Stimulated activated CD4-positive, alpha-beta T cell treated with anti-CD3 and anti-CD28 coated beads, Interleukin-1b, Interleukin-23, amount 100 ng/mL, for 24 hours (primary cell): ENCODE measurements at places on chromosomes 6 and 20.
A peak's percentile ranks its signal among the peaks of the same experiment; 100 is the strongest.

DNA sequence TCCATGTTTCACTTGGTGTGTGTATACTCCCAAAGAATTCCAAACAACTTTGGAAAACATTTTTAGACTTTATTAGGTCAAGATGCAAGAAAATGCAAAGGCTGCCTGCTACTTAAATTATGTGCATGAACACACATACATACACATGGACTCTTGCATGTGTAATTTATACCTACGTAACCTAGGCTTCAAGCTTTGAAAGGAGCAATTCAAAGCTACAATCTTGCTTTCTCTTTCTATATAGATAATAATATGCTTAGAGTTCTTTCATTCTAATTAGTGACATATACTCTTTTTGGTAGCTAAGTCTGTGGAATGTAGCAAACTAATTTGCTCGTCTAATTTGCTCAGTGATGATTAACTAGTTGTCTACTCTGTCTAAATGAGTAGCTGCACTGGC lies 146.5 kb downstream of the EPHA7 start:
- no peak for DNase-seq

DNA sequence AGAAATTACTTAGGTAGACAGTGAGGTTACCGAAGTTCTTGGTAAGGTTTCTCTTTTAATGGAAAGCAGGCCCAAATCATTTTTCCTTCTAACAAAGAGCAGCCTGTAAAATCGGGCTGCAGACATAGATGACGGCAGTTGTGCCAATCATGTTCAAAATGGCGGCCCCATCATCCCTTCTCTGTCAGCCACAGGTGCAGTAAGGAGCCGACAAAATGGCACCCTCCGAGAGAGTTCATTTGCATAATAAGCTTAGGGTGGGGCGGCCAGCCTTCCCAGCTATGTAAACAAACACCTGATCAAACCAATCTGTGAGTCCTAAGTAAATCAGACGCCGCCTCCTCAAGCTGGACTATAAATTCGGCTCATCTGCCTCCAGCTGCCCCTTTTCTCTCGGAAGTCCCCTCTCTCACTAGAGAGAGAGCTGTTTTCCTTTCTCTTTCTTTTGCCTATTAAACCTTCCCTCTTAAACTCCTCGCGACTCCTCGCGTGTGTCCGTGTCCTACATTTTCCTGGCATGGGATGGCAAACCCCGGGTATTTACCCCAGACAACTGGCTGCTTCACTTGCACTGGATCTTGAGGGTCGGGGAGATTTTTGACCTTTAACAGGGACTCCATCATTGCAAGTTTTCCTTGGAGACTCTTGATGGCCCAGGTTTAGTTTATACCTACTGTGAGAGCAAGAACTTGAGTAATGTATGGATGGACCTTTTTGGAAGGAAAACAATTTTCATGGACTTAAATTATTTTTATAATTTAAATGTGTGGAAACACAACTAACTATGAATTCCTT lies 8.9 kb upstream of the DDR1 start:
- no peak for DNase-seq

DNA sequence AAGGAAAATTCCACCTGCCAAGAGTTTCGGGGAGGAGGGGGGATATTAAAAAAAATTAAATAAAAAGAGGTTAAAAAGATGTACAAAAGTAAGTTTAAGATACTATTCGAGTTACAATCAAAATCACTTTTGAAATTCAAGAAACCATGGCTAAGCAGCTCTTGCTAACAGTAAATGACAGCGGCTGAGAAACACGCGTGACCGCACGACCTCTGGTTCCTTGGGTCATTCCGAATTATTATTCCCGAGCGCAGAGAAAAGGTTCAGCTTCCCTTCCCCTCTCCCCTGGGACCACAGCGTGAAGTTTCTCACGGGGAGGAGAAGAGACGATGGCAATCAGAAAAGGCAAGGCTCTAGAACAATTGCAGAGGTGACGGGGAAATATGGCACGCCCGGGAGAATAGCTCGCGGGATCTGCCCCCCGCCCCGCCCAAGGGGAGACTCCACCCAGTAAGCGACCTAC lies 496 bp downstream of the TMEM242 start:
- peak; percentile 46 for DNase-seq

DNA sequence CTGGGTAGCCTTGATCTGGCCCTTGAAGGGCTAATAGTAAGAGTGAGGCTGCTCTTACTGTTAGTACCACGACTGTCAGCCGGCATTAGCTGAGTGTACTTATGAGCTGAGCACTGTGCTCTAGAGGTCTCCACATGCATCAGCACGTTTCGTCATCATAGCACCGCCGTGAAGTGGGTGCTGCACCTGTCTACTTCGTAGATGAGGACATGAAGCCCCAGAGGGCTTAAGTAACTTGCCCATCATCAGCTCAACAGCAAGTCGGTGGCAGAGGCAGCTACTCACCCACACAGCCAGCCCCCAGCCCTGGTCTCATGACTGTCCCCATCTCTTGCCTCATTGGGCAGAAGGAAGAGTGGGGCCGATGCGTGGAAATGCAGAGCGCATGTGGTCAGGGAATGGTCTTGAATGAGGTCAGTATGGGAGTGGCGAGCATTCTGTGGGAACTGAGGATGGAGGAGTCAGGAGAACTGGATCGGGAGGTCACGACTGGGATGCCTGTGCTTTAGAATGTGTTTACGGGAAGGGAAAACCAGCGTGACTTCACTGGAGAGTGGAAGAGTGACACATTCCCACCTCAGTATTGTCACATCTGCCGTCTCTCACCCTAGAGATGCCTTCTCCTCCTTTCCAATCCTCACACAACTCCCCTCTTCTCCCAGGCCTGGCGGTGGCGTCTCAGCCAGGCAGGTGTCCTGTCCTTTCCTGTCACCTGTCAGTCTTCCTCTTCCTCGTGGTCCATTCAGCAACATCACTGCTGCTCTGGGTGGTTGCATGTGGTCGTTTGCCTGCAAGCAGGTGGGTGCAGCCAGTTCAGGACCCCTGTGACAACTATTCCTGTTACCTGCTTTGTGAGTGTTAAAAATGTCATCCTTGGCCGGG lies 6.0 kb downstream of the SYTL3 start:
- DNase-seq, result no peak

GRCh38 chr6:46190889-46191288 lies 20.1 kb upstream of the ENPP5 start:
- no peak for DNase-seq

GRCh38 chr6:20835315-20836010 lies 301.2 kb downstream of the CDKAL1 start:
- no peak for DNase-seq

- DNase-seq, result no peak
These were observed 22.2 kb downstream of the NHLRC1 start for GRCh38 chr6:18100296-18100695.

DNA sequence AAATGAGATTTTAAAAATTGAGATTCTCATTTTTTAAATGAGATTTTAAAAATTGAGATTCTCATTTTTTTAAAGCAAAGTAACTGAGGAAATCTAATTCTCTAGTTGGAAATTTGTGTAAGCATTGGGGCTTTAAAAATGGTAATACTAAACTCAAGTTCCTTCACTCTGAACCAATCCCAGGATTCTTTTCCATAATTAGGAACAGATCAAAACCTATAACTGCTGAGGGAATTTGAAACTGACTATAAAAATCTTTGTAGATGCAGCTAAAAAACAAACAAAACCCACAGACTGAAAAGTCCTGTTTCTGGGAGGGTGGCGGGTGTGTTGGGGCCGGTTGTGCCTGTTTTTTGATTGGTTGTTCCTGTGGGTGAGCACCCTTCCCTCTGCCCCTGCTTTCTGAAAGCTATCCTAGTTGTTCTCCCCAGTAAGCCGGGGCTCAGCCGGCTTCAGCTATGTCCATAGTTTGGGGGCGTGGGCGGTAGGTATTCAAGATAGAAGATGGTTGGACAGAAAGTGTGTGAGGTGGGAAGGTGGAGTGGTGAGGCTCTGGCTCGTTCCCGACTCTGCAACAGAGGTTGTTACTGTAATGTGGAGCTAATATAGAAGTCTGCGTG lies 49.3 kb downstream of the GFRA4 start:
- DNase-seq, result no peak

DNA sequence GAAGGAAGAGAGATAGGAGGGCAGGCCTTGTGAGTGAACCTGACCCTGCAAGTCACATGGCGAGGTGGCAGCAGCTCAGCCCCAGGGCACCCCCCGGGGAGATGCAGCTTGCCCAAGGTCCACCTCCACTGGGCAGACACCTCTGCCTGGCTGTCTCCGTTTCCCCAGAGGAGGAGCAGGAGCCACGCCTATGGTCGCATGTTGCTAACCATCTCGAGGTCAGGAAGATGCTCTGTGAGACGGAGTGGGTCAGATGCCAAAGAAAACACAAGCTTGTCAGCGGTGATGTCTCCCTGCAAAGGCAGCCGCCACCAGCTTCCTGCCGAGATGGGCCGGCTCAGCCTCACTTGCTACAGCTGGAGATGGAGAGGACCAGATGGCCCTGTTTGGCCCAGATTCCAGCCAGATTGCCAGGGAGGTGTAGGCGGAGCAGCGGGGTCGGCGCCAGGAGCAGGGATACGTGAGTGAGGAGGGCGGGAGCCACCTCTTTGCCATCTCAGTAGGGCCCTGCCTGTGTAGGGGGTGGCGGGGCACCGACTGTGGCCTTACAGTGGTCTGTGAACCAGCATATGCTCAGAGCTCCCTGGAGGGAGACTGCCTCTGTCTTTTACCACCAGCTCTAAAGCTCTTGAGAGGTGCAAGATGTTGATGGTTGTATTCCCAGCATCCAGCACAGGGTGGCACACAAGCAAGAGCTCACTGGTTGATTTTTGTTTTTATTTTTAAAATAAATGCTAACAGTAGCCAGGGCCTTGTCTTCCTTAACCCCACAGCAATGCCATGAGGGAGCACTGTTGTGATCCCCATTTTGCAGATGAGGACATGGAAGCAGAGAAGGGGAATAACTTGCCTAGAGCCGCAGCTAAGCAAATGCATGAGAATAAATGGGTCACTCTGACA lies 42.9 kb upstream of the FAM83D start:
- no peak for DNase-seq

GRCh38 chr20:6764619-6765018 lies 2.9 kb upstream of the BMP2 start:
- DNase-seq, result no peak

- DNase-seq, result no peak
These were observed 89.3 kb upstream of the AHI1 start for GRCh38 chr6:135586844-135587243.

- no peak for DNase-seq
These were observed 236.5 kb upstream of the FOXQ1 start for GRCh38 chr6:1075444-1075843.

DNA sequence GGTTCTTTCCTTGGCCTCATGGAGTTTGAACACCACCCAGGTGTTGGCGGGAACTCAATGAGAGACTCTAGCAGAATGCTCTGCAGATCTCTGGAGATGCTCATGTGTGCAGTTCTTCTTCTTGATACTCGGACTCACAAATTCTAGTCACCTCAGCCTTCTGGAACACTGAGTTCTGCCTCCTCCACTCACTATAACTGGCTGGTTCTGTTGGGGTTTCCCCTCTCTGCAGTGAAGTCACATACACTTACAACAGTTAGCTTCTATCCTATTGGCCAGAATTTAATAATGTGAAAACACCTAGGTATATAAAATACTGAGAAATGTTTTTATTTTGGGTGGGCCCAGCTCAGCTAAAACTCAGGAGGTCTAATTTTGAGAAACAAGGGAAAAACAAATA lies 109.6 kb upstream of the HIVEP1 start:
- no peak for DNase-seq

GRCh38 chr6:51118792-51119191 lies 300.1 kb downstream of the TFAP2B start:
- DNase-seq, result no peak

DNA sequence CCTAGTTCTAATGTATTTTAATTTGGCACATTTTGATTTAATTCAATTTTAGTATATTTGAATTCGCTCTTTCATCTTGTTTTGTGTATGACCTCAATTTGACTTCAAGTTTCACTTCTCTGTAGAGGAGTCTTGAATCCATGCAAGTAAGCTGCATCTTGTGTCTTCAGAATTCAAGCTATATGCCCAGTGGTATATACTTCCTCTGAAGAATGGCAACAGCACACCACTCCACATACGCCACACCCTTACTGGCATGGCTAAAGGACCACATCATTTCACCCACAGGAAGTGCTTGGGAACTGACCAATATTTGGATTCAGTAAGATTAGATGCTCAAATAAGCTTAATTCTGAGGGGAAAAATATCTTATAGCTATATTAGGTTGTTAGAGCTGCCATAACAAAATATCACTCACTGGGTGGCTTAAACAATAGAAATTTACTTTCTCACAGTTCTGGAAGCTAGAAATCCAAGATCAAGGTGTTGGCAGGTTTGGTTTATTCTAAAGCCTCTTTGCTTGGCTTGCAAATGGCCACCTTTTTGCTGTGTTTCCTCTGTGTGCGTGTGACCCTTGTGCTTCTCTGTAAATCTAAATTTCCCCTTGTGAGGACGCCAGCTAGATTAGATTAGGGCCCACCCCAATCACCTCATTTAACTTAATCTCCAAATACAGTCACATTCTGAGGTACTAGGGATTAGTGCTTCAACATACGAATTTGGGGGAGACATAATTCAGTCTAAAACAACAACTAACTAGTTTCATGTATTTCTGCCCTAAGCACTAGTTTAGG lies 2.8 kb upstream of the ASF1A start:
- no peak for DNase-seq

- DNase-seq, result no peak
These were observed 741.9 kb downstream of the RFPL4B start for GRCh38 chr6:113089056-113089455.

- DNase-seq, result no peak
These were observed 374.9 kb upstream of the IRAK1BP1 start for GRCh38 chr6:78492351-78493017.

GRCh38 chr6:159996626-159997497 lies 28.0 kb downstream of the IGF2R start:
- no peak for DNase-seq

- no peak for DNase-seq
These were observed 506.7 kb upstream of the MARCKS start for GRCh38 chr6:113350461-113350860.

DNA sequence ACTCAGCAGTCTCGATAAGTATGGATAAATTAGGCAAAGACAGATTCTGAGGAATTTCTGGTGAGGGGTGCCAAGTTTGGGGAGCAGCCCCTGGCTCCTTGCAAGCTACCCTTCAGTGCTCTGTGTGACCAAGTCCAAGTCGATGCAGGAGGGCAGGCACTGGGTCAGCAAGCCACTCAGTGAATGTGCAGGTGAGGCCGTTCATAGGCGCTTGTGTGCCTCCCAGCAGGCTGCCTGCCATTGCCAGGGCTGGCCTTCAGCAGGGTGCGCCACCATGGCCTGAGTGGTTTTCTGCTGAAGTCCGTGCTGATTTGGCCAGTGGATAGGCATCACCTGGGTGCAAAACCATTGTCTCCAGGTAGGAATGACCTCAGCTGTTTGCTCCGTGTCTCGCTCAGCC lies 3.3 kb upstream of the GNRH2 start:
- no peak for DNase-seq

- no peak for DNase-seq
These were observed 62.0 kb downstream of the EFCAB8 start for GRCh38 chr20:32920530-32921298.

GRCh38 chr20:46210672-46211330 lies 92.7 kb downstream of the CD40 start:
- DNase-seq, result no peak
